ENCODE measurements at places on chromosomes 6 and 20. TPM values are rescaled to one million over a fixed set of nuclear protein-coding genes. Genes with fewer than 3 reads are reported as not detected.

- DNase-seq: no peak
These were observed 184.0 kb upstream of the FLRT3 start for GRCh38 chr20:14521436-14521835.

- no peak for DNase-seq
These were observed 127.8 kb downstream of the HFE start for GRCh38 chr6:26214803-26215584.

- DNase-seq: no peak
These were observed 59.2 kb downstream of the SYNJ2 start for GRCh38 chr6:158040804-158041347.

Gene POPDC3
- not detected for total RNA-seq

Data from lower leg skin (tissue), 4 donors.